ENCODE measurements at places on chromosomes 16 and 17.
A peak's percentile ranks its signal among the peaks of the same experiment; 100 is the strongest.

- no peak for DNase-seq
Observed at GRCh38 chr16:1123525-1124230, 27.6 kb upstream of the C1QTNF8 start.

DNA sequence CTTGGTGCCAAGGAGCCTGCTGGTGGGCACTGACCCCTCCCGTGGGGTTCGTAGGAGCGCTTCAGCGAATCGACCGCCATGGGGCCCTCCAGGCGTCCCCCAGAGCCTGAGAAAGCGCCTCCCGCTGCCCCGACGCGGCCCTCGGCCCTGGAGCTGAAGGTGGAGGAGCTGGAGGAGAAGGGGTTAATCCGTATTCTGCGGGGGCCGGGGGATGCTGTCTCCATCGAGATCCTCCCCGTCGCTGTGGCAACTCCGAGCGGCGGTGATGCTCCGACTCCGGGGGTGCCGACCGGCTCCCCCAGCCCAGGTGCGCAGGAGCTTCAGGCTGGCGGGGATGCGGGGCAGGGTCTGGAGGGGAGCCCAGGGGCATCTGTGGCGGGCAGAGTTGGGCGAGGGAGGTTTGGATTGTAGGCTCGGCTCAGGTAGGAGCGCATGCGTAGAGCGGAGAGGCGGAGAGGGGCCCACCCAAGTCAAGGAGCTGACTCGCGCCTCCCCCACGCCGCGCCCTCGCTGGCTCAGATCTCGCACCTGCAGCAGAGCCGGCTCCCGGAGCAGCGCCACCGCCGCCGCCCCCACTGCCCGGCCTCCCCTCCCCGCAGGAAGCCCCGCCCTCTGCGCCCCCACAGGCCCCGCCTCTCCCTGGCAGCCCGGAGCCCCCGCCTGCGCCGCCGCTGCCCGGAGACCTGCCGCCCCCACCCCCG, 19.8 kb downstream of the FMNL1 start:
- DNase-seq: no peak

DNA sequence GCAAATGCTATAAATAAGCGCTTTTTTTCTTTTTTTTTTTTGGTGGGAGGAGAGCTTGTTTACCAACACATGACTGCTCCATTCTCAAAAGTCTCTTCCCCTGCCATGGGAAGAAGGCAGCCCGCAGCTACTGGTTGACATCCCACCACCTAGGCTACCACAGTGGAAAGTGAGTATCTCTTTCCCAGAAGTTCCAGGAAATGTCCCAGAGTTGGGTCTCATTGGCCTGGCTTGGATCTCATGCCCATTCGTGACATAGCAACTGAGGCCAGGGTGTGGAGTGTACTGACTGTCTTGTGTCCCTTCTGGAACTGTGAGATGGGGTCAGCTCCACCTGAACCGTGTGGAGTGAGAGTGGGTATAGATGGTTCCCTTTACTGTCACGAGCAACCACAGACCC, 29.5 kb upstream of the BRD7 start:
- DNase-seq: no peak

GRCh38 chr16:82135844-82136243, 34.2 kb downstream of the MPHOSPH6 start:
- DNase-seq: no peak

GRCh38 chr16:3413730-3414379, 12.8 kb downstream of the ZNF174 start:
- no peak for DNase-seq

DNA sequence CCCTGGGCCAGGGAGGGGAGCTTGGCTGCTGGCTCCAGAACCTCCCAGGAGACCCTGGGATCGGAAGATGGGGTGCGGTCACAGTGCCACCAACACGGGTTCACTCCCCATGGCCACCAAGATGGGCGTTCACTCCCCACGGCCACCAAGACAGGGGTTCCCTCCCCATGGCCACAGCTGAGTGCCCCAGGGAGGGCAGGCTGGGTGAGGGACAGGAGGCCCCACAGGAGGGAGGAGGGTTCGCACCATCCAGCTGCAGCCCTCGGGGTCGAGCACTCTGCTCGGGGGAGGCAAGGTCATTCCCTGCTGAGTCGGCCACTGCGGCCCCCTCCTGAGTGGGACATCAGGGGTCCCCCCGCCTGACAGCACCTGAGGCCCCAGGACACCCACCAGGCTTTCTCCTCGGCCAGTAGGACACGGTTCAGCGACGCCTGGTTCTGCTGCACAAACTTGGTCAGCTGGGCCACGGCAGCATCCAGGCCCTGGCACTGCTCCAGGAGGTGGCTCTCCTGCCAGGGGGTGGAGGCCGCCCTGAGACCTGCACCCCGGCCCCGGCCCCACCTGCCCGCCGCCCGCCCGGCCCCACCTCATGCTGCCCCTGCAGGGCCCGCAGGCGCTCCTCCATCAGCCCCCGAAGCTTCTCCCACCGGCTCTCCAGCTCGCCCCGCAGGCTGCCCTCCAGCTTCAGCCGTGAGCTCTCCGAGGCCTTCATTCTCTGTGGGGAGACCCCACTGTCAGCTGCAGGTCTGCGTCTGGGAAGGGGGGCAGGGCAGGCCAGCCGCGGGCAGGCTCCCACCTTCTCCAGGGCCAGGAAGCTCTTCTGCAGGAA, 5.9 kb downstream of the CCDC154 start:
- no peak for DNase-seq

GRCh38 chr17:29054835-29055234, 11.9 kb downstream of the PIPOX start:
- DNase-seq: no peak

DNA sequence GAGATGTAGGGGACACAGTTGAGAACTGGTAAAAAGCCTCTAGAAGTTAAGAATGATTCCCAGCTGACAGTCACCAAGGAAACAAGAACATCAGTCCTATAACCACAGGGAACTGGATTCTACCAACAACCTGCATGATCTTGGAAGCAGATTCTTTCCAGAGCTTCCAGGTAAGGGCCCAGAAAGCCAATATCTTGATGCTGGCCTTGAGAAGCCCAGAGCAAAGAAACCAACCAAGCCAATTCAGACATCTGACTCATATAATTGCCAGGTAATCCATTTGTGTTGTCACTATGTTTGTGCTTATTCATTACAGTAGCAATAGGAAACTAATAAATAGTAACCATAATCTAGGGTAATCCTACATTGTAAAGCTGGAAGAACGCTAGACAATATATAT, 81.6 kb downstream of the CACNG1 start:
- DNase-seq: no peak

DNA sequence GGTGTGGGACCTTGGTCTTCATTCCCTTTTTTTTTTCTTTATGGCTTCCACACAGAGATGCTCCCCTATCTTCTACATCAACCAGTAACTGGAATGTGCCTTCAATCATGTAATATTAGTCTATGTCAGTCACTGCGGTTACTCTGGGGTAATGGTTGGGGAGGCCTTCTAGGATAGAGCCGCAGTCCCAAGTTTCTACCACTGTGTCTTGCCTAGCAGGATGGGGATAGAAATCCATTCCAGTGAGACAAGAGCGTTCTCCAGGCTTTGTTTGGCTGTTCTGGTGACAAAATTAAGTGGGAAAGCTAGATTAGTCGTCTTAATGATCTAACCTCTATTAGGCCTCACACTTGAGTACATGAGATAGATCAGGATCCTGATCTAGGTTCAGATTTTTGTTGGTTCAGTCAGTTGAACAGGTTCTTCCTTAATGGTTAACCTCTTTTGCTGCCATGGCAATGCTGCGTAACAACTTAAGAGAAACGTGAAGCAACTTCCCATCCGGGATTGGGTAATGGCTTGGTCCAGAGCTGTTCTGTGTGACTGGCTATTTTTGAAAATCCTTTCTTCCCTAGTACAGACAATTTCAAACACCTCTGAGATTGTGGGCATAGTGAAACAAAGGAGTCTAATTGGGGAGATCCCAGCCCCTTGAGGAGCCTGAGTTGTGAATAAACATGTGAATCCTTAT, 8.7 kb downstream of the MSL1 start:
- peak; percentile 85 for DNase-seq

GRCh38 chr17:43857957-43858600, 11.1 kb downstream of the CD300LG start:
- DNase-seq: no peak

- DNase-seq: no peak
Observed at GRCh38 chr17:48067245-48067644, 19.1 kb downstream of the NFE2L1 start.

All from suppressor macrophage treated with lipopolysaccharide for 4 hours (primary cell).